ENCODE measurements at places on chromosomes 4 and X.
A peak's percentile ranks its signal among the peaks of the same experiment; 100 is the strongest.

GRCh38 chrX:42242004-42242403 is 318.6 kb upstream of the CASK start:
- no peaks in the 10 kb centered on the region for H3K27me3 ChIP-seq
- DNase-seq: no peak
- no peak overlapping the region for H3K27ac ChIP-seq
- H3K36me3 ChIP-seq: no peaks in the 10 kb centered on the region

GRCh38 chrX:2594491-2594890 is 93.7 kb upstream of the DHRSX start:
- DNase-seq: no peak
- H3K36me3 ChIP-seq: peaks cover 2% of the 10 kb centered on the region
- no peak overlapping the region for H3K4me3 ChIP-seq
- H3K27me3 ChIP-seq: no peaks in the 10 kb centered on the region
- no peak overlapping the region for H3K27ac ChIP-seq

DNA sequence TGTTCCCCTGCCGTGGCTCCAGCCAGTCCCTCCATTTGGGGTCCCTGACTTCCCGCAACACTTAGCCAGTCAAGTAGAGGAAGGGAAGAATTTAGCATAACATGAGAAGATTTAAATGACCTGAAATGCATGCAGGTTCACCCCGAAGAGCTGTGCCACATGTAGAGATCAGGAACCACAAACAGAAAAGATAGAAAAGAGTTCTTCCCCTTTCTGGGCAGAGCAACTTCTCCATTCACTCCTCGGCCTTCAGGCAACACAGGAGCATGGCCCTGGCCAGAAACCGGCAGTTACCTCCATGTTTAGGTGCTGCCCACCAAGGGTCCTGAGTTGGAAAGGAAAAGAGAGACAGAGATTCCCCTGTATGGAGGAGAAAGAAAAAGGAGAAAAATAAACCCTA is 5.2 kb downstream of the NLRP2B start:
- no peak for DNase-seq
- H3K4me1 ChIP-seq: no peaks in the 10 kb centered on the region
- H3K27me3 ChIP-seq: peaks cover 2% of the 10 kb centered on the region
- H3K36me3 ChIP-seq: no peaks in the 10 kb centered on the region
- no peak overlapping the region for H3K27ac ChIP-seq

DNA sequence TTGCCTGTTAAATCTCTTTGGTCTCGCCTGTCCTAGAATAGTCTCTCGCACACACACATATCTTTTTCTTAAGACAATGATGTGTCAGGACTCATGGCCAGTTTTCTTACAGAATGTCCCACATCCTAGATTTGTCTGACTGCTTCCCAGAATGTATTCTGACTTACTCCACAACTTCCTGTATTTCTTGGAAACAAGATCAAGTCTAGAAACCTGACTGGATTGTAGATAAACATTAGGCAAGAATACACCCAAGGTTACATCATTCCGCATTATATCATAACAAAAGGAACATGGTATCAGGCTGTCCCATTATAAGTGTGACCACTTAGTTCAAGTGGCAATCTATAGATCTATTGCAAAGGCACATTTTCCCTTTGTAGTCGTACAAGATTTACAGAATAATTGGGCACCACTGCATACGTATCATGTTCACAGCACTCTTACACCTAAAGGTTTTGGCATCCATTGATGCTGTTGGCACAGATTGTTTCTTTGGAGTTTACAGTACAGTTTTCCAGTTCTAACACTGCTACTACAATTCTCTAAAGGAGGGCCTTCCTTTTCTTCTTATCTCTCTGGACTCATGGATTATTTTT is 56.4 kb downstream of the FBXW7 start:
- DNase-seq: no peak
- H3K27me3 ChIP-seq: no peaks in the 10 kb centered on the region
- H3K27ac ChIP-seq: no peak overlapping the region

DNA sequence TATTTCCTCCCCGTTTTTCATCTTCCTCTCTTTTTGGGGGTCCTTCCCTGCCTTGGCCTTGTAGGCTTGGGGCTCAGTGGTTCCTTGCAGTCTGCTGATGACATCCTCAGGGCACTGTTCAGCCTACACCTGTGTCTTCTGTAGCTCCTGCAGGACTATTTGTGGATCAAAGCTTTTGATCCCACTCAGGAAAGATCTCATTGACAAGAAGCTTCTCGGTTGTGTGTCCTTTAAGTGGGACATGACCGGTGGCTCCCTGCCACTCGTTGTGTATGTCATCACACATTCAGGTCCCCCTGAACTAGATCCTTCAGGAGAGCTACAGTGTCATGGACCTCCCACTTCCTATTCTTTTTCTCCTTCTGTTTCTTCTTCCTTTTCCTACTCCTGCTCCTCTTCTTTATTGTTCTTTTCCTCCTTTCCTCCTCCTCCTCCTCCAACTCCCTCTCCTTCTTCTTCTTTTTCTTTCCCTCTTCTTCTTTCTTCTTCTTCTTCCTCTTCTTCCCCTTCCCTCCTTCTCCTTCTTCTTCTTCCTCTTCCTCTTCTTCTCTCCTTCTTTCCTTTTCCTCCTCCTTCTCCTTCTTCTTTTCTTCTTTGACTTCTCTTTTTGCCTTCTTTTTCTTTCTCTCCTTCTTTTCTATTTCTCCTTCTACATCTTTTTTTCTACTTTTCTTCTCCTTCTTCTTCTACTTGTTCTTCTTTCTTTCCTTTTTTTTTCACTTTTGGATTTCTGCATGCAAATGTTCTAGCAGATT is 67.8 kb downstream of the NBDY start:
- H3K4me1 ChIP-seq: peaks cover 5% of the 10 kb centered on the region
- no peaks in the 10 kb centered on the region for H3K36me3 ChIP-seq
- H3K27ac ChIP-seq: no peak overlapping the region
- no peak overlapping the region for H3K4me3 ChIP-seq

DNA sequence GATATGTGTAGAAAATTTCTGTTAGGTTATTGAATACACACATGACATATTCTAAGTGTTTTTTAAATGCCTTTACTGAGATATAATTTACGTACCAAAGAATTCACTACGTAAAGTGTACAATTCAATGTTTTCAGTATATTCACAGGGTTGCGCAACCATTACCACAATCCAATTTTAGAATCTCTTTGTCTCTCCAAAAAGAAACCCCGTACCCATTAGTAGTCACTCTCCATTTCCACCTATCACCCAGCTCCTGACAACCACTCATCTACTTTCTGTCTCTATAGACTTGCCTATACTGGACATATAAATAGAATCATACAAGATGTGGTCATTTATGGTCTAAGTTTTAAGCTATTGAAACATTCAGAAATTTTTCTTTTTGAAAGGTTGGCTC is 53.0 kb upstream of the FBXW7 start:
- no peak overlapping the region for H3K27ac ChIP-seq
- DNase-seq: no peak
- H3K27me3 ChIP-seq: peaks cover 16% of the 10 kb centered on the region
- H3K36me3 ChIP-seq: no peaks in the 10 kb centered on the region
- H3K4me1 ChIP-seq: peaks cover 21% of the 10 kb centered on the region

- H3K4me1 ChIP-seq: no peaks in the 10 kb centered on the region
- DNase-seq: no peak
- no peaks in the 10 kb centered on the region for H3K36me3 ChIP-seq
- no peak overlapping the region for H3K4me3 ChIP-seq
These were observed 460.8 kb downstream of the SLITRK2 start for GRCh38 chrX:146278381-146278780.

DNA sequence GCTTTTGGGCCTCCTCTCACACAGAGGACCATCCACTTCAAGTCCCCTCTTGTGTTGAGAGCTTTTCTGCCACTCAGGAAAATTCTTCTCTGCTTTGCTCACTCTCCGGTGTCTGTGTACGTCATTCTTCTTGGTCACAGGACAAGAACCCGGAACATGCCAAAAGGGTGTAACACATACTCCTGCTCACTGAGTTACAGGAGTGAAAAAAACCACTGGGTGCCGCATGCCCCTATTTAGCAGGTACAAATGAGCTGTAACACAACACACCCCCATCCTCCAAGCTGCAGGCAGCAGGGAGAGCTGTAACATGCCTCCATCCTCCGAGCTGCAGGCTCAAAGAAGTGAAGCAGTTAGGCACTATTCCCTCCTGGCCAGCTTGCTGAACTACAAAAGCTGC is 13.0 kb upstream of the CXCL2 start:
- H3K27me3 ChIP-seq: no peaks in the 10 kb centered on the region
- H3K4me1 ChIP-seq: peaks cover 84% of the 10 kb centered on the region
- peak overlapping the region; percentile 100 for H3K27ac ChIP-seq

DNA sequence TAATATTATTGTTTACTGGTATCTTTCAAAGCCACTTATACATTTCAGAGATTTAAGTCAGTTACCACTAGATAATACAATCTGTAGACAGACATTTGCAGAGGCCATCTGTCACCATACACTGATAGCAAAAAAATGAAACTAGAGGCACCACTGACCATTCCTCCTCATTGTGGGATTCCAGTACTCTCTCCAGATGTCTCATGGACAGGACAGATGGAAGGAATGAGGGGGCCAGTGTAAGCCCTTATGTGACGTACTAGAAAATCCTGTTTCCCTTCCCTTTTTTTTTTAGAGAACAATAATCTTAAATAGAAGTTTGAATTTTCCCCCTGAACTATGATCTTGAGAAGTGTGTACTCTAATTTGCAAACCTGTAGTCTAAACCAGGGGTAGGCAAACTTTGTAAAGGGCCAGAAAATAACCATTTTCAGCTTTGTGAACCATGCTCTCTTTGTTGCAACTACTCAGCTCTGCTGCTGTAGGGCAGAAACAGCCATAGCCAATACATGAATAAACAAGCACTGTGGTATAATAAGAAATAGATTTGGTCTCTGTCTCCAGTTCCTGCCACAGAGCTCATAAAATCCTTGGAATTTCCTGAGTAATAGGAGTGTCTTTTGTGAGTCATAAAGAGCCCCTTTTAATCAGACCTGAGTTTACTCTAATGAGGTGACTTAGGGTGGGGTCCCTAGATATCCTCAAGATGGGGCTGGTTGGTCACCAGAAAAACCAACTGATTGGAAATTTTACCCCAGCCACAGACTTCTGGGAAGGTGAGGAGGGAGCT is 90.4 kb downstream of the MOSPD2 start:
- peaks cover 39% of the 10 kb centered on the region for H3K4me1 ChIP-seq
- DNase-seq: peak; percentile 70
- peak overlapping the region; percentile 58 for H3K4me3 ChIP-seq
- H3K27me3 ChIP-seq: no peaks in the 10 kb centered on the region
- H3K27ac ChIP-seq: peak overlapping the region; percentile 92
- H3K36me3 ChIP-seq: peaks cover 4% of the 10 kb centered on the region

DNA sequence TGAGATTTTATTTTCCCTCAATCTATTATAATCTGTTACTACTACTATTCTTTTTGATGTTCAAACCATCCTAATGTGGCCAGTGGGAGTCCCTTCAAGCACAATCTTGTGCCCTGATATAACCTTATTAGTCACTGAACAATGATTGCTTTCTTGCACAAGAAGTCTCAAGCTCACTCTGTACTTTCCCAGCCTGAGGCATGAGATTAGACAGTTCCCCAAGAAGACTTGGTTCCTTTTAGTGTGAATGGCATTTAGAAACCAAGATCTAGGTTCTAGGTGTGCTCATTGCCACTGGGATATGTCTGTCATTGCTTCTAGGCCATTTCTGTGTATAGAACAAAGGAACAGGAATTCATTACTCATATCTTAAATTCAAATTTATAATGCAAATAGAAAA is 28.0 kb upstream of the RBM41 start:
- no peaks in the 10 kb centered on the region for H3K36me3 ChIP-seq
- no peaks in the 10 kb centered on the region for H3K4me1 ChIP-seq
- no peak overlapping the region for H3K4me3 ChIP-seq
- peaks cover 4% of the 10 kb centered on the region for H3K27me3 ChIP-seq

GRCh38 chr4:145679991-145680455 is at the start of gene C4orf51:
C4orf51 (plus strand) TSS chr4:145680146; CDS start chr4:145680204, 58 bp downstream.
- peaks cover 9% of the 10 kb centered on the region for H3K36me3 ChIP-seq
- H3K27ac ChIP-seq: peak within 1 kb of the TSS; percentile 88
- H3K4me1 ChIP-seq: peaks cover 36% of the 10 kb centered on the region

DNA sequence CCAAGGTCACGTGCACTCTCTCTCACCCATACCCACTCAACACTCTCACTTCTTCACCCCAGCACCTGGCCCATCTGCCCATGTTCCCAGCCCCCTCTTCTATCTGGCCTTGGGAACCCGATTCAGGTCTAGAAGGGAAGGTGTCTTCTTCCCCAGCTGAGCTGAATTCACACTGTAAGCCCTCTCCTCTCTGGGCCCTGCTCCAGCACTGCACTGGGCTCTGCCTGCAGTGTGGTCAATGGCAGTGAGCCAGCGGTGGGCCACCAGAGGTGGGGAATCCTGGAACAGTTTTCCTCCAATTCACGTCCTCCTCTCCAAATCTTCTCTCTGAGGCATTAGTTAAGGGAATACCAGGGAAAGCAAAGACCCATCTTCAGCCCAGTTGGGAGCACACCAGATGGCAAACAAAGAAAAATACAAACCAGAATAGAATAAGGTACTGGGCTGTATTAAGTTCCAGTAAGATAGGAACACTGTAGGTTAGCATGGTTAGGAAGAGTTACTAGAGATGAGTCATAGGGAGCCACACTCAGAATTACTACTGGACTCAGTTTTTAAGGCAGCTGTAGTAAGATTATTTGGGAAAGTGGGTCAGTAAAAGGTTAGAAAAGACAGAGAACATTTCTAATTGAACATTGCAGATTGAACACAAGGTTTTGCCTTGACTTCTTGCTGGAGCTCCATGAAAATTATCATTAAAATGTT is 5.0 kb downstream of the AWAT2 start:
- no peaks in the 10 kb centered on the region for H3K36me3 ChIP-seq
- H3K4me3 ChIP-seq: no peak overlapping the region
- peak; percentile 11 for DNase-seq
- H3K27me3 ChIP-seq: 0 out of 2 replicates have a peak, but pooled peaks cover 2% of the 10 kb centered on the region
- H3K4me1 ChIP-seq: peaks cover 24% of the 10 kb centered on the region

GRCh38 chrX:10831716-10832502 is 211.5 kb upstream of the MID1 start:
- H3K36me3 ChIP-seq: no peaks in the 10 kb centered on the region
- no peak for DNase-seq

DNA sequence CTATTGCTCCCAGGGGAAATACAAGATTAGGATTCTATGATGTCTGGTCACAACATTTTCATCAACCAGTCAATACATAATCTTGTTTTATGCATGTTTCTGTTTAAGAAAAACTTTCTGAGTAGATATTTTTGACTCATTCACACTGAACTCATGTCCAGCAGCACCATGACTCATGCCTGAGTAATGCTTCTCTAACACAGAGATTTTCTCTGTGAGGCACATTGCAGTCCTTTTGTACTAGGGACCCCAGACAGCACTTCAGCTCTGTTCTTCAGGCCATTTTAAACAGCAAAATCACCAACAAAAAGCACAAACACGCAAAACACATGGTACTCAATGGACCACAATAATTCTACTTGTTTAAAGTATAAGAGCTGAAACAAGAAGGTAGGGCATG is 83.6 kb downstream of the MXRA5 start:
- DNase-seq: peak; percentile 83
- H3K4me3 ChIP-seq: peak overlapping the region; percentile 74
- H3K27ac ChIP-seq: peak overlapping the region; percentile 93
- no peaks in the 10 kb centered on the region for H3K36me3 ChIP-seq
- H3K4me1 ChIP-seq: peaks cover 29% of the 10 kb centered on the region
- no peaks in the 10 kb centered on the region for H3K27me3 ChIP-seq

- no peak for DNase-seq
- H3K4me3 ChIP-seq: no peak overlapping the region
- peaks cover 19% of the 10 kb centered on the region for H3K36me3 ChIP-seq
- H3K27ac ChIP-seq: no peak overlapping the region
- no peaks in the 10 kb centered on the region for H3K4me1 ChIP-seq
These were observed 105.5 kb downstream of the SOWAHB start for GRCh38 chr4:76792418-76792817.

Measured in HFFc6 (cell line).